T-helper 17 cell (primary cell): ENCODE measurements at places on chromosomes 12 and 14. TPM values are rescaled to one million over a fixed set of nuclear protein-coding genes. Genes with fewer than 3 reads are reported as not detected.

GRCh38 chr14:58749066-58749669 lies 111.4 kb downstream of the DACT1 start:
- no peak for DNase-seq
- no peaks in the 10 kb centered on the region for H3K36me3 ChIP-seq

Gene ALDH1L2
- 0.20 TPM for total RNA-seq

- H3K27me3 ChIP-seq: no peaks in the 10 kb centered on the region
- peak overlapping the region; percentile 21 for H3K4me3 ChIP-seq
- H3K27ac ChIP-seq: no peak overlapping the region
- peaks cover 4% of the 10 kb centered on the region for H3K36me3 ChIP-seq
- H3K4me1 ChIP-seq: peaks cover 13% of the 10 kb centered on the region
- DNase-seq: no peak
Observed at GRCh38 chr12:108845696-108846095, 11.7 kb downstream of the SSH1 start.

- no peaks in the 10 kb centered on the region for H3K4me1 ChIP-seq
- no peak overlapping the region for H3K4me3 ChIP-seq
- no peak overlapping the region for H3K27ac ChIP-seq
- H3K36me3 ChIP-seq: no peaks in the 10 kb centered on the region
Observed at GRCh38 chr12:118773956-118774723, 207.2 kb upstream of the SRRM4 start.

GRCh38 chr12:45292486-45293195 lies 76.7 kb downstream of the ANO6 start:
- no peak overlapping the region for H3K27ac ChIP-seq
- no peaks in the 10 kb centered on the region for H3K27me3 ChIP-seq
- H3K36me3 ChIP-seq: peaks cover 3% of the 10 kb centered on the region
- no peak for DNase-seq

DNA sequence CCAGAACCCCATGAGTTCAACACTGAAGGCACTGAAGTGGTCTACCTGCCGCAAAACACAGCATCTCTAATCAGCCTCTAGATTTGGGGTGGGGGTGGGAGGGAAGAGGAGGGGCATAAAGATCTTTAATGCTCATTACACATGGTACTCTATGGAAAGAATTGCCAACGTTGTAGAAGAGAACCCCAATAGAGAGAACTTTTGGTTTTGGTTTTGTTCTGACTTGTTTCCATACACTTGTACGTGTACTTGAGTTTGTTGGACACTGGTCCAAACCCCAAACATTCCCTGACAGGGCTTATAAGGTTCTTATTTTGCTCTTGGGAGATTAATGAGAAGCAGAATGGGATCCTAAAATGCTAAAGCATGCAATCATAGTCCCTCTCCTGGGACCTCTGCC lies 31.0 kb downstream of the GNPTAB start:
- no peak overlapping the region for H3K4me3 ChIP-seq
- peaks cover 4% of the 10 kb centered on the region for H3K36me3 ChIP-seq
- H3K4me1 ChIP-seq: peaks cover 14% of the 10 kb centered on the region
- no peak overlapping the region for H3K27ac ChIP-seq
- DNase-seq: no peak

DNA sequence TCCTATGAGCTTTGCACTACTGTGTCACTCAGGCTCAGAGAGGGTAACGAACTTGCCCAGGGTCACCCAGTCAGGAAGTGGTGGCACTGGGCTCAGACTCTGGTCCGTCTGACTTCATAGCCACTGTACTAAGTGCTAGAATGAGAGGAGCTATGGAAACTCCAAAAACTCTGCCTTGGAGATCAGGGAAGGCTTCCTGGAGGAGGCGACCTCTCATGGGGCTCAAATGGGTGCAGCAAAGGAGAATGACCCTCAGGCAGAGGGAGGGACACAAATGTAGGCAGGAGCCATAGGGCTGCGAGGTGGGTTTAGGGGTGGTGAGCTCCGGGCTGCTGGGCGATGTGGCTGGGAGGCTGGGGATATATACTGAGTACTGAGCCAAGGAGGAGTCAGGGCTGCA lies 3.2 kb downstream of the CCDC197 start:
- peaks cover 13% of the 10 kb centered on the region for H3K27me3 ChIP-seq
- H3K4me1 ChIP-seq: peaks cover 19% of the 10 kb centered on the region
- no peak overlapping the region for H3K27ac ChIP-seq
- no peak overlapping the region for H3K4me3 ChIP-seq
- peaks cover 2% of the 10 kb centered on the region for H3K36me3 ChIP-seq
- DNase-seq: no peak

DNA sequence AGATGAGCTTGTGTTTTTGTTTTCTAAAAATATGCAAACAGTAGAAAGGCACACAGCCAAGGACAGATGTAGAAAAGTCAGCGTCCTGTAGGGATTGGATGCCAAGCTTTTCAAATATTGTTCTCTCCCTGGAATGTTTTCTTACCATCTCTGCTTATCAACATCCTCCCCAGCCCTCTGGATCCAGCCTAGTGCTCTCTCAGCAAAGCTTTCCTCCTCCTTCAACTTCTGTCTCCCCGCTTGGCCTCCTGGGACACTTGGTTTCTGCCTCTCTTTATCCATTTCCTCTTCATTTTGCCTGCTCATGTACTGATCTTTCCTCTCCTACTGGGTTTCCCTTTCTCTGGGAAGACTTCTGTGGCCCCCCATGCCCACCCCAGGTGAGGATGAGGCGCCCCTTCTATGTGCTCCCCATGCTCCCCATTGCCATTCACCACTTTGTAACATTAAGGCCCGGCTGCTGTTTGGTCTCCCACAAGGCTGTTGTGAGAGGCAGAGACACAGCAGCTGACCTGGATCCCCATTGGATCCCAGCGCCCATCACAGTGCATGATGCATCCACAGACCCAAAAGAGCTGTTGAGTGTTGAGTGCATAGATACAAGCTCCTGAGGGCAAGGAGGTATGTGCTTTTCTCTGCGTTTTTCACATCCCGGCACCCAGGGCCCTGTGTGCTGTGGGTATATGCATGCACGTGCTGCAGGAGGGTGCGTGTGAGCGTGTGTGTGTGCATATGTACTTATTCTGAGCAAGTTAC lies 38.2 kb downstream of the EVL start:
- H3K4me3 ChIP-seq: peak overlapping the region; percentile 94
- H3K36me3 ChIP-seq: peaks cover 13% of the 10 kb centered on the region
- DNase-seq: no peak
- H3K27ac ChIP-seq: peak overlapping the region; percentile 98
- H3K4me1 ChIP-seq: peaks cover 78% of the 10 kb centered on the region

Gene SLC17A8
- total RNA-seq: not detected

Gene RNASE3
- total RNA-seq: not detected

Gene RTL1
- not detected for total RNA-seq

Gene CELA1
- 0.50 TPM for total RNA-seq

DNA sequence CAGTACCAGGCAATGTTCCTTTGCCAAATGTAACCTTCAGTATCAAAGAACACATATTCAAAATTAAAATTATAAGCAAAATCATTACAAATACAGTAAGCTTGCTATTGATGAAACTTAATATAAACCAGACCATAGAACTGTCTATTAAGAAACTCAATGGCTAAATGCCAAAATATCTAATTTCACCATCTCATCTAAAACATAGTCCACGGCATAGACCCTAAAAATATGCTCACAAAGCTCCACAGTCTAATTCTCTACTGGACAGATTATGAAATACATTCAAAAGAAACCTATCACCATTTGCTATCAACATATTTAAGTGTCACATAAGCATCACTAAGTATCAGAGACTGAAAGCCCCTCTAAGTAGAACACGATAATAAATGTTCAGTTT lies 25.2 kb downstream of the DUSP16 start:
- no peaks in the 10 kb centered on the region for H3K36me3 ChIP-seq
- no peak overlapping the region for H3K4me3 ChIP-seq
- no peak overlapping the region for H3K27ac ChIP-seq
- H3K27me3 ChIP-seq: no peaks in the 10 kb centered on the region

Gene PAX9
- 0.35 TPM for total RNA-seq

DNA sequence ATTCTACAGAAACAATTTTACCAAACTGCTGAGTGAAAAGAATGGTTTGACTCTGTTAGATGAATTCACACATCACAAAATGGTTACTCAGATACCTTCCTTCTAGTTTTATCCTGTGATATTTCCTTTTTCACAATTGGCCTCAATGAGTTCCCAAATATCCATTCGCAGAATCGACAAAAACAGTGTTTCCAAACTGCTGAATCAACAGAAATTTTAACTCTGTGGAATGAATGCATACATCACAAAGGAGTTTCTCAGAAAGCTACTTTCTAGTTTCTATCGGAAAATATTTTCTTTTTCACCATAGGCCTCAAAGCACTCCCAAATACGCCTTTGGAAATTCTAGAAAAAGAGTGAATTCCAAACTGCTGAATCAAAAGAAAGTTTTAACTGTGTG lies 525.0 kb downstream of the ALG10 start:
- no peaks in the 10 kb centered on the region for H3K4me1 ChIP-seq
- H3K27ac ChIP-seq: no peak overlapping the region
- H3K4me3 ChIP-seq: no peak overlapping the region
- DNase-seq: no peak

- no peak overlapping the region for H3K4me3 ChIP-seq
- peaks cover 16% of the 10 kb centered on the region for H3K4me1 ChIP-seq
- H3K36me3 ChIP-seq: no peaks in the 10 kb centered on the region
- H3K27me3 ChIP-seq: no peaks in the 10 kb centered on the region
Observed at GRCh38 chr14:103825101-103825500, 22.3 kb downstream of the PPP1R13B start.

- peaks cover 9% of the 10 kb centered on the region for H3K4me1 ChIP-seq
- H3K36me3 ChIP-seq: peaks cover 23% of the 10 kb centered on the region
- H3K4me3 ChIP-seq: no peak overlapping the region
- DNase-seq: no peak
- no peak overlapping the region for H3K27ac ChIP-seq
Observed at GRCh38 chr12:101299931-101300330, 20.0 kb downstream of the UTP20 start.

GRCh38 chr14:69879175-69880043 lies at the start of gene SMOC1:
SMOC1 (plus strand) TSS chr14:69879416; CDS start chr14:69879679, 263 bp downstream.
- H3K36me3 ChIP-seq: peaks cover 2% of the 10 kb centered on the region
- peak within 1 kb of the TSS; percentile 31 for H3K4me3 ChIP-seq
- no peak within 1 kb of the TSS for H3K27ac ChIP-seq
- H3K27me3 ChIP-seq: peaks cover 52% of the 10 kb centered on the region

GRCh38 chr14:69299286-69300035 lies 39.5 kb downstream of the GALNT16 start:
- no peak overlapping the region for H3K27ac ChIP-seq
- H3K4me3 ChIP-seq: no peak overlapping the region
- DNase-seq: no peak
- peaks cover 21% of the 10 kb centered on the region for H3K27me3 ChIP-seq
- no peaks in the 10 kb centered on the region for H3K4me1 ChIP-seq

GRCh38 chr14:78933948-78934524 lies 763.9 kb downstream of the NRXN3 start:
- H3K27me3 ChIP-seq: peaks cover 13% of the 10 kb centered on the region
- no peaks in the 10 kb centered on the region for H3K4me1 ChIP-seq
- no peak overlapping the region for H3K27ac ChIP-seq
- no peaks in the 10 kb centered on the region for H3K36me3 ChIP-seq
- no peak for DNase-seq

Gene LRRIQ1
- total RNA-seq: not detected

GRCh38 chr12:80282761-80283160 lies 161.3 kb upstream of the PTPRQ start:
- H3K4me3 ChIP-seq: no peak overlapping the region
- H3K27ac ChIP-seq: no peak overlapping the region
- no peaks in the 10 kb centered on the region for H3K36me3 ChIP-seq
- no peaks in the 10 kb centered on the region for H3K4me1 ChIP-seq
- no peaks in the 10 kb centered on the region for H3K27me3 ChIP-seq

Gene TAS2R10
- not detected for total RNA-seq

- H3K4me1 ChIP-seq: peaks cover 6% of the 10 kb centered on the region
- no peak overlapping the region for H3K4me3 ChIP-seq
- no peak overlapping the region for H3K27ac ChIP-seq
- no peaks in the 10 kb centered on the region for H3K27me3 ChIP-seq
- peaks cover 13% of the 10 kb centered on the region for H3K36me3 ChIP-seq
Observed at GRCh38 chr14:71658261-71658860, 273.9 kb upstream of the RGS6 start.

- DNase-seq: no peak
- H3K4me3 ChIP-seq: no peak overlapping the region
- H3K27ac ChIP-seq: no peak overlapping the region
- H3K27me3 ChIP-seq: peaks cover 14% of the 10 kb centered on the region
Observed at GRCh38 chr12:131640525-131640924, 70.4 kb upstream of the SFSWAP start.

Gene SIX1
- not detected for total RNA-seq

- no peak for DNase-seq
- peaks cover 2% of the 10 kb centered on the region for H3K36me3 ChIP-seq
- no peak overlapping the region for H3K4me3 ChIP-seq
- H3K4me1 ChIP-seq: peaks cover 13% of the 10 kb centered on the region
Observed at GRCh38 chr12:63814146-63814772, 30.2 kb upstream of the SRGAP1 start.

GRCh38 chr12:69304284-69304683 lies 43.9 kb upstream of the LYZ start:
- no peaks in the 10 kb centered on the region for H3K27me3 ChIP-seq
- H3K36me3 ChIP-seq: peaks cover 2% of the 10 kb centered on the region
- DNase-seq: no peak
- no peak overlapping the region for H3K4me3 ChIP-seq
- H3K27ac ChIP-seq: no peak overlapping the region

GRCh38 chr14:22519877-22520685 lies 68.9 kb downstream of the DAD1 start:
- H3K27me3 ChIP-seq: no peaks in the 10 kb centered on the region
- H3K4me3 ChIP-seq: peak overlapping the region; percentile 91
- peaks cover 18% of the 10 kb centered on the region for H3K36me3 ChIP-seq
- no peak for DNase-seq
- peaks cover 70% of the 10 kb centered on the region for H3K4me1 ChIP-seq

DNA sequence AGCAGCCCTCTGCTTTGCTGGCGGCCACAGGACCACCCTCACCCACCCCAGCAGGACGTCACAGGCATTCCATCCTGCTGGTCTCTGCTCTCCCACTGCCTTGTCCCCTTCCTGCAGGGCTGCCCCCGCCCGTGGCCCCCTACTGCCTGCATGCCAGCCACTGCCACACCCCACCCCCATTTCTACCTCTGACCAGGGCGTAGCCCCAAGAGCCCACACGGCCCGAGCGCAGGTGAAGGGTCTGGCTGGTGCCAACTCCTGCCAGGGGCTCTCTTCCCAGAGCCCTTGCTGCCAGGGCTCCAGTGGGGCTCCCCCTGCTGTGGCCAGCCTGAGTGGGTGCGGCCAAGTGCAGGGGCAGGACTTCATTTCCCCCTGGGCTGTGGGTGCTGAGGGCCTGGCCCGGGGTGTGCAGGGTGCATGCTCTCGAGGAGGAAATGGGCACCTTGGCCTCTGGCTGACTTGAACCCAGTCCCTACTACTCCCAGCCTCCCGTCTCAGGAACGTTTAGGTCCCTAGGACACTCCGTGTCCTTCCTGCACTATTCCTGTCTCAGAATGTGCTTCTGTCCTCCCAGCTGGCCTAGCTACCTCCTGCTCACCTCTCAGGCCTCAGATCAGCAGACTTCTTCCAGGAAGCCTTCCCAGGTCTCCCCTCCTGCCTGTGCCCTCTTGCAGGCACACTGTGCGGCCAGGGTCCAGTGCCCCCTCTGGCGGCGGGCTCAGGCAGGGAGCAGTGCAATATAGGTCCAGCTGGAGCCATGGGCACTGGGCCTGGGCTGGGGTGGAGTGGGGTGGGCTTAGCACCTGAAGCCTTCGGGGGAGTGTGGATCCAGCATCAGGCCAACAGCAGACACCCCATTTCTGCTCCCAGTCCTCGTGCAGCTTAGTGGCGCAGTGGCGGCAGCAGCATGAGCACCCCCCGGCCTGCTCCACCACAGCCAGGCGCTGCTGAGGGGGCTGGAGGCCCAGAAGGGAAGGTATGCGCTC lies 1.4 kb downstream of the LBHD2 start:
- H3K27me3 ChIP-seq: peaks cover 8% of the 10 kb centered on the region
- H3K4me1 ChIP-seq: no peaks in the 10 kb centered on the region
- H3K27ac ChIP-seq: no peak overlapping the region

Gene RAD9B
- total RNA-seq: 0.62 TPM
